ENCODE measurements at places on chromosomes 16 and 17. TPM values are rescaled to one million over a fixed set of nuclear protein-coding genes. Genes with fewer than 3 reads are reported as not detected.

Gene ZG16
- 2.2 TPM for polyA plus RNA-seq

Gene ITGB3
- polyA plus RNA-seq = 5.6 TPM

Gene DOC2B
- 7.0 TPM for polyA plus RNA-seq

Gene RAB11FIP3
- polyA plus RNA-seq = 114 TPM

Gene C16orf92
- not detected for polyA plus RNA-seq

Gene FZD2
- polyA plus RNA-seq = 4.4 TPM

Gene NPIPA3
- polyA plus RNA-seq = 1.1 TPM

Gene NLRC3
- polyA plus RNA-seq = 2.5 TPM

DNA sequence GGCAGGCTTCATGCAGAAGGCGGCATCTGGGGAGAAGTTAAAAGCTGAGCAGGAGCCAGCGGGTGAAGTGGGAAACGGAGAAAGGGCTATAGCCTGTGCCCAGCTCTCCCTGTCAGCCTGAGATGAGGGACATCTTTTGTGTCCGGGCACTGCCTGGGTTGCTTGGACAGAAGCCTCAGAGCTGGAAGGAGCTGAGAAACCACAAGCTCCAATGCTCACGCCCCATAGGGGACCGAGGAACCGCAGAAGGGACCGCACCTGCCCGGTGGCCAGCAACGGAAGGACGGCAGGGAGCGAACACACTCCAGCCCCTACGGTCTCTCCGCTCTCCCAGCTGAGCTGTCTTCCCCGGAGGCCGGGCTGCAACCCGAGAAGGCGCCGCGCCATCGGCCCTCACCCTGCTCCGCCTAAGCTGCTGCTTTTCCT, 175.8 kb downstream of the NPIPB11 start:
- no peak for DNase-seq

- no peak for DNase-seq
Observed at GRCh38 chr17:78231991-78232858, 794 bp downstream of the TMEM235 start.

DNA sequence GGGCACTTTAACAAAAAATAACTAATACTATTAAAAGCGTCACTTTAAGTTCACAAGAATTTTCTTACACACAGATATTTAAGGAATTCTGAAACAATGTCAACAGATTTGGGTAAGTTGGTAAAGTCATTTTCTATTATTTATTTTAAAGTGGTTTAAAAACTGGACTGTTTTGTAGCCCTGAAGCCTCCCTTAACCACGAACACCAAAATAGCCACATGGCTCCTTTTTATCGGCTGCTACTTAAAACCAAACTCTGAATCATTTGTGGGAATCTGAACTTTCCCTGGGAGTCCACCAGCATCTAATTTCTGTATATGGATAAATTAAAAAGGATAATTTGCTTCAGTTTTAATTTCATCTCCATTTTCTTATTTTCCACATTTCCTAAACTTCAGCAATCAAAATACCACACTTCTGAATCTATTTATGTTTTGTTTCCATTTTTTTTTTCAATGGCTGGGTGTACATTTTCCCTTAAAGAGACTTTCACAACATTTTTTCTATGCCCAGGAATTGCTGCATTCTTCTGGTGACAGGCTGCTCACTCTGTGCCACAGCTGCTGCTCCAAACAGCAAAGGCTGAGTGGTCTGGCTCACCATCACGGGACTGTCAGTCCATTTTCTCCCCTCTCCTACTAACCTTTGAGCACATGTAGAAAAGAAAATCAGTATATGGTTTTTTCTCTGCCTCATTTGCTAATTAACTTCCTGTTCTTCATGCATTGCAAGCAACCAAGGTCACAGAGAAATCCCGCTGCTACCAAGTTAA, 255.5 kb upstream of the KCNJ16 start:
- DNase-seq = no peak

DNA sequence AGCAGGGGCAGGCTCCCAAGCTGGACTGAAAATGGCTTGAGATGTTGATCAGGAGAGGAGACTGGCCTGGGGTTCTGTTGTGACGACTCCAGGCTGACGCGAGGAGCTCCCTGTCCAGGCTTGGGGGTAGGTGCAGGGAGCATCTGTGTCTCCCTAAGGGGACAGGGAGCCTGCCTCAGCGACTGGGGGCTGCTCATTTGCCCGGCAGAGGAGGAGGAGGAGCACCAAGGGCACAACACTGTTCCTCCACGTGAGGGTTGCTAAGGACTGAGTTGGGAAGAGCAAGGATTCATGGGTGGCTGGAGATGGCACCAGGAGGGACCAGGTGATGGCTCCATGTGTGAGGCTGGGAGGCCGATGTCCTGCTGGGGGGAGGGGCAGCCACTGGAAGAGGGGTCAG, 53.3 kb downstream of the USP22 start:
- no peak for DNase-seq

GRCh38 chr16:19883296-19883965, 1.2 kb downstream of the GPRC5B start:
- peak; percentile 38 for DNase-seq

DNA sequence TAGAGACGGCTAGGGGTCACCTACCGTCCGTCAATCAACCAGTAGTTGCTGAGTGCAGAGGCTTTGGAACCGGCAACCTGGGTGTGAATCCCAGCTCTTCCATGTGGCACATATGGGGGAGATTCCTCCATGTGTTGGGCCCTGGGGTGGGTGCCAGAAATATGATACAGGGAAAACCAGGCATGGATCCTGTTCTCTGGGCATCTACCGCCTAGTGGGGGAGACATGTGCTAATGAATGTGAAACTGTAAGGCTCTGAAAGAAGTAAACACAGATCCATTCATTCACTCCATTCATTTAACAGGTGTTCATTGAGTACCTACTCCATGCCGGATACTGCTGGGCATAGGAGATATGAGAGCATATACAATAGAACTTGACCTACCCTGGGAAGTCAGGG, 39.5 kb upstream of the SDK2 start:
- no peak for DNase-seq

DNA sequence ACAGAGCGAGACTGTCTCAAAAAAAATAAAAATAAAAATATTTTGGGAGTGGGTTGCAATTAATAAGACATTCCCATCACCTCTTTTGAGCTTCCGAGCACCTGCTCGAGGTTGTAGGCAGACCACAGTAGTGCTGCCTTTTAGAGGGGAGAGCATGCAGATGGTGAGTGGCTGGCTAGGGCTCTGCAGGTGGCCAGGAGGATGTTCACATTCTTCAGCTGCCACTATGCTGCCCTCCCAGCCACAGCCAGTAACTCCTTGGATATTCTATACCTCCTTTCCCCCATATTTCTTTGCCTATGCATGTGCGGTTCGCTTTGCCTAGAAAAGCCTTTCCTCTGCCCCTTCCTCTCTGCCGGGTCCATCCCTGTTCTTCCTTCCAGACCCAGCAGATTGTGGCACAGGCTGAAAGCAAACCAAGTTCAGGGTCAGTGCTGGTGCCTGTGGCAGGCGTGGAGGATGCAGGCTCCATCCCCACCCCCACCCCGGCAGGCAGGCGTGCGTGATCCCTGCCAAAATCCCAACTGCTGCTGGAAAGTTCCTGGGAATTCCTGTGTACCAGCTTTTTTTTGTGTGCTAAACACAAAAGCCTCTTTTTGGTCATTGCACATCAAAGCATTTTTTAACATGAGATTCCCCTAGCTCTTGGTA, 33.8 kb upstream of the CMIP start:
- no peak for DNase-seq

DNA sequence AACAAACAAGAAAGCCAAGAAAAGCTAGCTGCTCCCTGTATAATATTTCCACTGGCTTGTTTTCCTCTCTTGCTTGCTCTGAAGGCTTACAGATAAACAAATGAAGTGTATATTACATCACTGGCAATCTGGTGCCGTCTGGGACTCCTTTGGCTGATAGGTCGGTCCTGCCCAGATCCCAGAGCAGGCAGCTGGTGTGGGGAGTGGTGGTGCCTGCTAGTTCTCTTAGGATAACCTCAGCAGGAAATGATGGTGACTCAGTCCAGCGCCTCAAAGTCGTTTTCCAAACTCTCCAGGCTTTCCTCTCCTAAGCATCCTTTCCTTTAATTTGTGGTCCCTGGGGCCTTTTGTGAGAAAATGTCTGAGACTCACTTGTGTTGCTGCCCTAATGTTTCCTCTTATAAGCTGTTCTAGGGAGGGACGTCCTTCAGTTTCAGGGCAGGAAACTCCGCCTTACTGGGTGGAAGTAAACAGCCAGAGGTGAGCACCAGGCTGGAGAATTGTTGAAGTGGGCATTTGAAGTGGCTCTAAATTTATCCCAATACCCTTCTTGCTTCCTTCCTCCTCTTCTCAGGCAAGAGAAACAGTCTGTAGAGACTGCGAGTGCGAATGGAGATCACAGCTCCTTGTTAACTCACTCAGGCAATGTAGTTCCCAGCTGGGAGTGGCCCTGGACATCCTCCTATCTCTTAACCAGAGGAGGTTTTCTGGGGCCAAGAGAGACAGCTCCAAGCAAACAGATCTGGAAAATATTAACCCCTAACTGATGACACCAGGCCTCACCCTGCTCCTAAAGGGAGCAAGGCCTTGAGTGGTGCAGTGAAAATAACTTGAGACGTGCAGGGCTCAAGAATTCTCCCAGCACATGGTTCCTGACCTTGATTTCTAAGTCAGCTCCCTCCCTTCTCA, 34.9 kb downstream of the CD300LF start:
- DNase-seq = peak; percentile 32

- no peak for DNase-seq
Observed at GRCh38 chr16:56916571-56917403, 15.2 kb upstream of the HERPUD1 start.

DNA sequence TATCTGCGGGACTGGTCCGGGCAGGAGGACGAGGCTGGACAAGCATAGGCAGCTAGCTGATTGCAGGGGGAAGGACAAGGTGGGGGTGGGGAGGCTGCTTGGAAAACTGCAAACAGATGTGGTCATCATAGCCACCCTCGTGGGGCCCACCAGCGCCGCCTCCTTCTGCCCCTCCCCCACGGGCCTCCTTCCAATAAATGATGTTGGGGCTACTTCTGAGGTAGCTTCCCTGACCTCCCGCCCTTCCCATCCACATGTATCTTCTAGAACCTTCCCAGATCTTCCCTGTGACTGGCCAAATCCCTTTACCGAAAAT, 12.3 kb upstream of the CDC42EP4 start:
- no peak for DNase-seq

- no peak for DNase-seq
Observed at GRCh38 chr16:85522308-85522841, 90.7 kb upstream of the GSE1 start.

- DNase-seq = no peak
Observed at GRCh38 chr17:64009571-64010402, 10.6 kb downstream of the ICAM2 start.

GRCh38 chr16:57092786-57093411, 516 bp downstream of the CPNE2 start:
- DNase-seq = no peak

DNA sequence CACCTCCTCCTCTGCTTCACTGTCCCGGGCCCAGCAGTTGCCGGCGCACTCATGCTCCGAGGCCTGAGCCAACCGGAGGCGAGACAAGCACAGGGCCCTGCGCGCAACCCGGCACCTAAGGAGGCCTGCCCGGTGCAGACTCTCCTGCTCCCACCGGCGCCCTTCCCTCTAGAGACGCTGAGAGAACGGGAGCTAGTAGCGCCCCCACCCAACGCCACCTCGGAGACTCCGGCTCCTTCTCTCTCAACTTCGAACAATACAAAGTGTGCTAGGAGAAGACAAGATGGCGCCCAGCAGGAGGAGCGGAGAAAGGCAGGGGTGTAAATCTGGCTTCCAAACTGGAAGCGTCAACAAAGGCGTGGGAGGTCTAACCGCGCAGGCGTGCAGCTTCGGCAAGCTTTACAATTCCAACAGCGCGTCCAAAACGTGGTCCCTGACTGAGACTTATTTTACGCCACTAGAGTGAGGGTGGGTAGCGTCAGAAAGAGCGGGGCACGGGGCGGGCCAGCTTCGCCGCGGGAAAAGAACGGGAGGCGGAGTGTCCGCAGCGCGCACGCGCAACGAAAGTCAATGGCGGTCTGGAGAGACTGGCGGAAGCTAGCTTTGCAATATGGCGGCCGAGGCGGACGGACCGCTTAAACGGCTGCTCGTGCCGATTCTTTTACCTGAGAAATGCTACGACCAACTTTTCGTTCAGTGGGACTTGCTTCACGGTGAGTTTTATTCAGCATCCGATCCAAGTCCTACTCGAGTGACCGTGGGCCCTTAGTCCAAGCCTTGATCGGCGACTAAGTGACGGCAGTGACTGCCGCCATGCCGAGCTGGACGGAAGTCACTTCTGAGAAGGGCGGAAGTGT, at the start of gene MPDU1:
Gene MPDU1 (plus strand): TSS at position 600 of the 857 bp plus-strand sequence. CDS start 11 bp downstream, at position 611.
- DNase-seq = peak; percentile 98

GRCh38 chr16:1433263-1433560, 2.3 kb downstream of the PERCC1 start:
- DNase-seq = no peak
